Right renal pelvis (tissue), 4 donors: ENCODE measurements at places on chromosomes 6 and 20. TPM values are rescaled to one million over a fixed set of nuclear protein-coding genes. Genes with fewer than 3 reads are reported as not detected.

PABPC1L gene
- polyA plus RNA-seq = 40.0 TPM

PPP2R5D gene
- polyA plus RNA-seq = 63.3 TPM

FOXF2 gene
- polyA plus RNA-seq = 0.08 TPM

TP53TG5 gene
- polyA plus RNA-seq = 1.6 TPM

DNA sequence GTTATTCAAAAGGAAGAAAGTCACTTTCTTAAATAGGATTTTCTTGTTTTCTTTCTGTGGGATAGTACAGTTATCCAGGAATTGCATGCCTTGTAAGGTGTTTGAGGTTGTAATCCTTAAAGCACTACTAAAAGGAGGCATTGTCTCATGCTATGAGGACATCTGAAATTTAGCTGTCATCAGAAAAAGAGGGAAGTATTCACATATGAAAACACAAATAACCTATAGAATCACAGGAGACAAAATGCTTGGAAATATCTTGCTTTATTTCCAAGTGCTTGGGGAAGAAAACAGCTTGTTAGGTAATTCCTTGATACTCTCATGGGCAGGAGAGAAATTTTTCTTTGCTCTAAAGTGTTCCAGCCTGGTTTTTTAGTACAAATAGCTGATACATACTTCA is 40.1 kb downstream of the HECA start:
- no peak for DNase-seq

- no peak for DNase-seq
Observed at GRCh38 chr6:149445573-149445972, 39.2 kb downstream of the ZC3H12D start.

DNA sequence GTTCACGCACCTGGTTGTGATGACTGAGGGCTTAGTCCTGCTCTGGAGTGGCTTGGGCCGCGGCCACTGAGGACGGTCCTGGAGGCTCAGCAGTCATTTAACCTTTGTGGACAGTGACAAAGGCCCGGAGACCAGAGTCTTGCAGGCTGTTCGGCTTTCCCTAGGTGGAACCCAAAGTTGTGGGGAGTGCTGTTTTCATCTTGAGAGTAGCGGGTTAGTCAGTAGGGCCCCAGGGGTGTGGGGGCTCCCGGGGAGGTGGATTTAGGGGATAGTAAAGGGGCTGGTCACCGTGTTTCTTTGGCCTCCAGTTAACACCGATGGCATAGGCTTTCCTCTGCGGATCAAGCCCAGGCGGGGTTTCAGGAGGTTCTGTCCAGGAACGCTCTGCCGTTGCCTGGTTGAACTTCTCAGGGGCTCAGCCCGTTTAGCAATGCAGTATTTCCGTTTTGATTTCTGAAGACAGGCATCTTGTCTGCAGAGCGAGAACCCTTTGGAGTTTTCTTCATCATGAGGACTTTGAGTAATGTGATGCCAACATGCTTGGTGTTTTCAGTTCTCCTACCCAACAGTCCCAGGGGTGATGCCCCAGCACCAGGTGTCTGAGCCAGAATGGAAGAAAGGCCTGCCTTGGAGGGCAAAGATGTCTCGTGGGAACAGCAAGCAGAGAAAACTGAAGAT is 31.8 kb downstream of the ZNF831 start:
- no peak for DNase-seq

DNA sequence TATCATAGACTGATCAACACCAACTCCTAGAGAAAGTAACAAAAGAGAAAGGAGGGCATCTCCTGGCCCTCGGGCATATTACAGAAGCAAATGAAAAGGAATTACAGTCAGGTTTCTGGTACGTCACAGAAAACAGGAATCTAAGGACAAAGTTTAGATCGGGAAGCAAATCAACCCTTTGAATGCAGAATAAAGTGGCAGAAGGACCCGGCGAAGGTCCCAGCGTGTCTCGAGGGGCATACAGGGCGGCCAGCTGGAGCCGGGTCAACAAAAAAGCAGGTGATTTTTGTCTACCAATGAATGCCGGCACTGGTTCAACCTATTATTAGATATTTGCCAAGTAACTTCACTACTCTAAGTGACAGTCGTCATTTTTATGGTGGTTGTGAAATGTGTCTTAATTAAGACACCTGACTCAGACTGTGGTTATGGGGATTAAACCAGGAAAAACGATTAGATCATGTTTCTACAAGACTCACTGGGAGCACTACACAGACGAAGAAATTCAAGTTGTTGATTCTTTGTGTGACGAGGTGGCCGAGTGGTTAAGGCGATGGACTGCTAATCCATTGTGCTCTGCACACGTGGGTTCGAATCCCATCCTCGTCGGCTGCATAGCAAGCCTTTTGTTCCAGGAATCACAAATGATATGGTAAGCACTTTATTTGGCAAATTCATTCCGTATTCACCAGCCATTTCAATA is 12.4 kb upstream of the ZSCAN9 start:
- no peak for DNase-seq
